ENCODE measurements at places on chromosomes 3 and 15.

DNA sequence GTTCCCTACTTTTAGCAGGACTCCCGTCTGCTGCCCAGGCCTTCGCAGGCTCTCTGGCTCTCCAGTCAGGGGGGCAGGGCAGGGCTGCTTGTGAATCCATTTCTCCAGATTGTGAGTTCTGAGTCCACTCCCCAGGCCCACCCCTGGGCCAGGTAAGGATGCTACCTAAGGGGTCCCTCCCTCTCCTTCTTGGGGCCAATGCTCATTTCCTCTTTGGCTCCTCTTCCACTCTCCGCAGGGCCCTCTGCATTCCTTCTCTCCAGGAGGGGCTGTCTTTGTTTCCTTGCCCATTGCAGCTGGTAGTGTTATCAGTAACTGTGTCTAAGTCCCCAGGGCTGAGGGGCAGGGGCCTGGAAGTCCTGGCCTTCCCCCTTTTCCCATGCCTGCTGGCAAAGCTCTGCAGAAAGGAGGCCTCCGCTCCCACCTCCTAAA is 13.0 kb upstream of the CACNA2D2 start:
- DNase-seq: peak; percentile 68

DNA sequence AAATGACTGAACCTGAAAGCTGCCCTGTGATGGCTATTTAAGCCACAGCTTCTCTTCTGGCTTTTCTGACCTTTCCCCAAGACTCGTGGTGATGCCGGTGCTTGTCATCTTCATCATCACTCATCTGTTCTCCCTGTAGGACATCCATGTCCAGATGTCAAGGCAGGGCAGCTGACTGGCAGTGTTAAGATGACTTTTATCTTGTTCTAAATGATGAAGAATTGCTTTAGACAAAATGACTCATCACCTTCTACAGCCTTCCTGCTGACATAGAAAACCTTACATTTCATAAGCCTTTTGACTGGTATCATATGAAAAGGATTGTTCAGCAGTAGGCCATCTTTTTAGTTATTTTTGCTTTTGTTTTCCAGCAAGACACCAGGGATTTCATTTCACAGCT is 67.0 kb upstream of the GPR149 start:
- DNase-seq: no peak

DNA sequence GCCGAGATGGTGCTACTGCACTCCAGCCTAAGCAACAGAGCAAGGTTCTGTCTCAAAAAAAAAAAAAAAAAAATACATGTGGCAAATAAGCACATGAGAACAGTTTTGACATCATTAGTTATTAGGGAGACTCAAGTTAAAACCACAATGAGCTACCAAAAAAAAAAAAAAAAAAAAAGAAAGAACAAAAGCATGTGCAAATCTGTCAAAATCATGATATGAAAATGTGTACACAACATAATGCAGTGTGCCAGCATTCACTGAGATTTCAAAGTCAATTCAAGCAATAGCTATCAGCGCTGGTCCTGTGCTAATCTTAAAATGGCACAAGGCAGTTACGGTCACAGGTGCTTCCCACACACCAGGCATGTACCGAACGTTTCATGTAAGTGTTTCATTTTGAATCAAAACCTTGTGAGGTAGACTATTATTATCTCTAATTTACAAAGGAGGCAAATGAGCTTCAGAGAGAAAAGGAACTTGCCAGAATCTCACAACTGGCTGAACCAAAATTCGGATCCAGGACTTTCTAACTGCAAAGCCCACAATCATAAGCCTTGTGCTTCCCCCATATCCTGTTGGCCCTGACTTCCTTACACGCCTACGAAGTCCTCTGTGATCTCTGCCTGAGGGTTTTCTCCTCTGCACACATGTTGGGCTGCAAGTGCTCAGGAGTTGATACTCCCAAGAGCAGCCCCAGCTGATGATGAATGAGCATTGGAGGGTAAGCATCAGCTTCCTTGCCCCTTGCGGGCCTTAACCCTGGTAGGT is 200.1 kb upstream of the PROK2 start:
- no peak for DNase-seq

DNA sequence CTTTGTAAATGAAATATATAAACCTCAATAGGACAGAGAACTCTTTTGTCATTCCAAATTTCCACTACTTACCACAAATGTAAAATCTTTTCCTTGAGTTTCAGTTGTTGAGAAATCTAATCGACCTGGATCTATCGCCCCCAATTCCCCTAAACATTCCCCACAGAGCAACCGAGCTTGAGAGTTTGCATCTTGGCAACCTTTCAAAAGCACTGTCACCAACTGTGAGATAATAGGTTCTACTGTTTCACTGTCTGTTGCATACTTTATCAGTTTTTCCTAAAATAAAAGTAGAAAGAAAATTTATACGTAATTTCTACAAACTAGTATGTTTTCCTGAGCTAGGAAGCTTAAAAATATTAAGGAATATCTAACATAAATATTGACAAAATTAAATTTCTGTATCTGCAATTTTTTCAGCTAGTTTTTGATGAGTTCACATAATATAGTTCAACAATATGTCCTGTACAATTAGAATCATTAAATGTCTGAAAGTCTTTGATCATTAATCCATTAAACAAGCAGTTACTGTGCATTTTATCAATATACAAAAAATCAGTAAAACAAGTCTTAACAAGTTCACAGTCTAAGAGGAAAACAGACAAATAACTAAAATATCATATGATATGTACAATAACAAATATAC is 54.5 kb downstream of the ATR start:
- no peak for DNase-seq

DNA sequence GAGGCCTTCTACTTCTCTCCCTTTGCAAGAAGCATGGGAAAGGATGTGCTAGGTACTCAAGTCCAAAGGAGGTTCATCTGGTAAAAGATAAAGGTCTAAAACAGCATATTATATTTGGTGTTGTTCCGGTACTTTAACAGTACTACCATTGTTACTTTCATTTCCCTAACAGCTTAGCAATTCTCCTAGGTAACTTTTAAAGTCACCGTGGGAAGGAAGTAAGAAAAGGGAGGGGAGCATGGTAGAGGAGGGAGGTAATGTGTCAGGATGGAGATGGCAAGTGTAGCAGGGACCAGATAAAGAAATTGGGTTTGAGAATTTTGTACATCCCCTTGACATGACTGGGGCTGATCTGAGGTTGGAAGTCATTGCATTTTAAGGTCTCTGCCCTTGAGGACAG is 89.4 kb upstream of the SKOR1 start:
- no peak for DNase-seq

DNA sequence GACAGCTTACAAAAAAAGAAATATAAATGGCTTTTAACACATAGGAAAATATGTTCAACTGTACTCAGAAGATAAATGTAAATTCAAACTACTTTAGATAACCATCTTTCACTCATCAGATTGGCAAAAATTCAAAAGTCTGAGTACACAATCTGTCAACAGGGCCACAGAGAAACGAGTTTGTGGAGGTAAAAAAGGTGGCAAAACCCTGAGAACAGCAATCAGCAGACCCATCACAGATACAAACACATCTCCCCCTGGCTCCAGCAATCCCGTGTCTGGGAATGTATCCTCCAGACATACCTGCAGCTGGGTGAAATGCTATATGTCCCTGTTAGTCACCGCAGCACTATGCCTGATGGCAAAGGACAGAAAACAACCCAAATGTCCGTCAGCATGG is 149.5 kb downstream of the OSBPL10 start:
- no peak for DNase-seq

- no peak for DNase-seq
Measured at GRCh38 chr3:12328132-12328836, 39.4 kb downstream of the PPARG start.

- DNase-seq: no peak
Measured at GRCh38 chr3:86162521-86162920, 828.4 kb downstream of the VGLL3 start.

GRCh38 chr3:16831846-16832245 is 52.9 kb upstream of the PLCL2 start:
- DNase-seq: no peak

DNA sequence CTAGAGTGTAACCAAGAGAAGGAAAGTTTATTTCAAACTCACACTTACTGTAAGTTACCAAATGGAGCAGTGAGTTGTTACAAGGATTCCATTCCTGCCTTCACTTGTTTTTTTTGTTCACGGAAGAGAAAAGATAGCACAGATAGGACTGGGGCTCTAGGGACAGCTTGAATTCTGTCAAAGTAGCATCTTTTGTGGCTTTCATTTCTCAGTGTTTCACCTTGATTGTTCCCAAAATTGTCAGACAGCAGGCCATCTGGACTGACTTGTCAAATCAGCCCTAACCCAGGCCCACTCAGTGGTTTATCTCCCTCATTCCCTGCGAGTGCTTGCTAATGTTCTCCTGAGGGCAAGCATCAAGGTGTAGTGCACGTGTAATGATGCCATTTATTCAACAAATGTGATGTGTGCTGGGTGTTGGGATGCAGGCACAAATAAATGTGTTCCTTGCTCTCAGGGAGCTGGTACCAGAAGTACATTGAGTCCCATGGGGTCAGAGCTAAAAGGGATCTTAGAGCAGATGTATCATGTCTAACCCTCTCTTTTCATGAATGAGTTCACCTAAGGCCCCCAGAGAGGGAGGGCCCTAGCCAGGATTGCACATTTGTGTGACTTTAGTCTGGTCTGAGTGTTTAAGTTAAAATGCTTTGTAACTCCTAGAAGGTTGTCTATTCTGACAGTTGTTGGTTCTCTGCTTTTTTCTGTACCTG is 49.1 kb downstream of the PDHB start:
- no peak for DNase-seq

All from NCI-H524 (cell line).